NCI-H2107 (cell line): ENCODE measurements at places on chromosomes 2 and 18.
A peak's percentile ranks its signal among the peaks of the same experiment; 100 is the strongest.

GRCh38 chr2:178268435-178268834, 74.1 kb downstream of the OSBPL6 start:
- DNase-seq = no peak

GRCh38 chr18:38427234-38427633, 861.6 kb upstream of the CELF4 start:
- DNase-seq = peak; percentile 73

- DNase-seq = peak; percentile 50
Observed at GRCh38 chr18:55251254-55251971, 292.2 kb upstream of the CCDC68 start.

- DNase-seq = no peak
Observed at GRCh38 chr2:40814616-40815015, 362.7 kb upstream of the SLC8A1 start.

- DNase-seq = no peak
Observed at GRCh38 chr2:39216346-39217191, 27.2 kb downstream of the CDKL4 start.

DNA sequence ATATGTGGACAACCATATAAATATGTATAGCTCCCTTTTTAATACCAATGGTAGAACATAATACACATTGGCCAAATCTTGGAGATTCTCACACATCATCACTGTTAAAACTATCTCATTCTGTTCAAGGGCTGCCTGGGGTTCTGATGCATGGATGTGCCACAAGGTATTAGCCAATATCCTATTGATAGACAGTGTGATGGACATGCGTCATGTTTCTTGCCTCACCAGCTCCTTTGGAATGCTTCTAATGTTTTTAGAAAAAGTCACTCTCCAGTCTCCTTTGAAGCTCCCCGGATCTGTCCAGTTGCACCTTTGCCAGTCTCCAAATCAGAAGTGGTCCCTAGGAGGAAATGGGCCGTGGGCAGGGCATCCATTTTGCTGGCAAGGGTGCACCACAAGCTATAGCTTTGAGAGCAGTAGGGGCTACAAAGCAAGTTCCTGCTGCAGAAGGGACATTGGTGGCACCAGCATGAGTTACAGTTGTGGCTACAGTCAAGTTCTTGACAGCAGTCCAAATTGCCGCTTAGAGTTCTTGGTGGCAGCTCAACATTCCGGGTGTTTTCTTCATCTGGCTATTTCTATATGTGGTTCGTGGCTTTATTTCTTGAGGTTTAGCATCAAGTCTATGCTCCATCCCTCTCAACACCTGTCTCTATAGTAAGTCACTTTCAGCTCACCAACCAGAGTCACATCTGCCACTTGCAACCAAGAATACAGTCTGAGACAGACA, 25.1 kb upstream of the ATRAID start:
- no peak for DNase-seq

- peak; percentile 4 for DNase-seq
Observed at GRCh38 chr2:44715671-44716081, 225.8 kb upstream of the SIX3 start.

DNA sequence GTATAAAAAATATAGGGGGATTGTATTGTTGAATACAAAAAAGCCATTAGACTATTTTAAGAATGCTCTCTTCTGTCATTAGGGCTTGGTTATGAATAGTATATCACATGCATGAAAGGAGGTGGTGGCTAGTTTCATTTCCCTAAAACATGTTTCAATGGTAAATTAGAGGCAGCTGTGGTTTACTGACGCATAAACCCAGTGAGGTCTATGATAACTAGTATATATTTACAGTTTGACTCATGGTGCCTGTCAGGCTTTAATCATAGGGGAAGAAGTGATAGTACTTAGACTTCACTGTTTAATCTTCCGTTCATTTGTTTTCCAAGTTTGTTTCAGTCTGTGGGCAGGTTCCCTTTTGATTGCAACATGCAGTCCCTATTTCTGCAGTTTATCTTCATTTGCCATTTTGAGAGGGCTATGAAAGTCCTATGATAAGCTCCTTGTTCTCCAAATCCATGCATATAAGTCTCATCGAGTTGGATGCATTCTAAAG, 55.1 kb upstream of the MAP4K3 start:
- no peak for DNase-seq

- no peak for DNase-seq
Observed at GRCh38 chr2:66324909-66325528, 109.9 kb upstream of the MEIS1 start.

DNA sequence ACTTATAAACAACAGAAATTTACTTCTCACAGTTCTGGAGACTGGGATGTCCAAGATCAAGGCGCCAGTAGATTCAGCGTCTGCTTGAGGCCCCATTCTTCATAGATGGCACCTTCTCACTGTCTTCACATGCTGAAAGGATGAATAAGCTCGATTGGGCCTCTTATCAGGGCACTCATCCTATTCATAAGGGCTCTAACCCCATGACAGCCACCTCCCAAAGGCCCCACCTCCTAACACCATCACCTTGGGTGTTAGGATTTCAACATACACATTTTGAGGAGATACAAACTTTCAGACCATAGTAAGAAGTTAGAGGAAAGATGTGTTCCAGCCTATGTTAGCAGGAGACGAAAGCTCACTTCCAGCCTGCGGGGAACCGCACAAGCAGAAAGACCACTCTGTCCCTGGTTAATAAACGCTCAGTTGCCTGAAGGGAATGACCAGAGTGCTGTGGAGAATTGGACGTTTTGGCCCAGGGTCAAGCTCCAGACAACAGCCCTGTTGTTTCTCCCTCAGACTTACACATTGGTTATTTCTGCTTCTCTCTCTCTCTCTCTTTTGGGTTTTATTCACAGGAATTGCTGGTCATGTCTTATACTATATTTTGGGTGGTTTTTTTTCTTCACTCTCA, 90.3 kb downstream of the MAPRE2 start:
- no peak for DNase-seq

DNA sequence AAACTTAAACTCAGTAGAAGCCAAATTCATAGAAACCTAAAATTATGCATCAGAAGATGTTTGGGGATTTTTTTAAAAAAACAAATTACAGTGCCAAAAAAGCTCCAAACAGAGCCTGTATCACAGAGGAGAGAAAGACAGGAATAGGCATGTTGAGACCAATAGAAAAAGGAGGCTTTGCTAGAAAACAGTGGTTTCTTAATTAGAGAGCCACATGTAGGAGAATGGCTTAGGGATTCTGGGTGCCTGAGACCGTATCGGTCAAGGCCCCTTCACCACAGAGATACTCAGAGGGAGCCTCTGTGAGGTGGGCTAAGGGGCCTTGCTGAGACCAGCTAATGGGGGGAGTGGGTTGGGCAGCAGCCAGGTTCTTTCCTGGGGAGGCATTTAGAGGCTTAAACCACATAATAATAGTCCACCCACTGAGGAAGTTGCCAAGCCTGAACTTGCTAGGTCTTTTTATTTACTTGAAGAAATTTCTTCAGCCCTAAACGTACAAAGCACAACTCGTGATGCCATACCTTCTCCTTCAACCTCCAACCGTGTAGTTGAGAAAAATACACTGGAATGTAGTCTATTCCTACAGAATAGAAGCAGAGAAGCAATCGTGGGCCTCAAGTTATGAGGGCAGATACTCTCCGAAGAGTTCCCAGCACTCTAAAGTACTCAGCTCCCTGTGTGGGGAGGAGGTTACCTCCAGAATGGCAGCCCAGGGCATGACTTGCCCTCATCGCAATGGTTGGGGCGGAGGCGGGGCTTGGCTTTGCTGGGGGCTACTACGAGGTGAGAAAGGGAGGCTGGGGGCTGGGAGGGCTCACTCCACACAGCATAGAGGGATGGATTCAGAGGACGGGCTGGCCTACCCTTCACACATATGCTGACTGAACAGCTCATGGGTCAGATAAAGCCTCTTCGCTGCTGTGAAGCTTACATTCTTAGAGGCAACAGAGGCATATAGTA, 237.9 kb downstream of the TPGS2 start:
- DNase-seq = no peak

- no peak for DNase-seq
Observed at GRCh38 chr18:42891705-42892104, 223.8 kb downstream of the RIT2 start.
